ENCODE measurements at places on chromosomes 3 and 15. TPM values are rescaled to one million over a fixed set of nuclear protein-coding genes. Genes with fewer than 3 reads are reported as not detected.

CMTM8 gene
- 5.1 TPM for total RNA-seq

VEPH1 gene
- total RNA-seq = 0.21 TPM

CLRN1 gene
- total RNA-seq = not detected

ADAMTS17 gene
- 0.39 TPM for total RNA-seq

CKMT1B gene
- not detected for total RNA-seq

- no peak overlapping the region for H3K27ac ChIP-seq
- peaks cover 8% of the 10 kb centered on the region for H3K4me1 ChIP-seq
- no peaks in the 10 kb centered on the region for H3K27me3 ChIP-seq
- no peaks in the 10 kb centered on the region for H3K36me3 ChIP-seq
- no peak overlapping the region for H3K4me3 ChIP-seq
- no peak for DNase-seq
Observed at GRCh38 chr3:127959873-127960272, 44.8 kb downstream of the KBTBD12 start.

DNA sequence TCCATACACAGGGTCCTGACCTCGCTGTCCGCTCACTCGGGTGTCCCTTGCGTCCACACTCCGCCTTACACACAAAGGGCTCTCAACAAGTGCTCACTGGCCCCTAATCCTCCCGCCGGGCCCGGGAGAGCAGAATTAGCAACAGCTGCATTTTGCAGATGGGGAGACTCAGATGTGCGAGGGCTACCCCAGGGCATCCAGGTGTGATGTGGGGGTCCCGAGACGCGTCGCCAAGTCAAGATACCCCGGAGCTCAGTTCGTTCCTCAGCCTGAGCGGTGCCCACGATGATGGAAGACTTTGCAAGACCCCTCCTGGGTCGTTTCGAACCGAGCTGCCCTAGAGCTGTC, 14.9 kb upstream of the WNT7A start:
- peak; percentile 78 for DNase-seq
- no peaks in the 10 kb centered on the region for H3K36me3 ChIP-seq
- peaks cover 9% of the 10 kb centered on the region for H3K4me1 ChIP-seq

GRCh38 chr3:10552631-10552943, 47.2 kb upstream of the ATP2B2 start:
- H3K4me1 ChIP-seq = peaks cover 16% of the 10 kb centered on the region
- no peak overlapping the region for H3K4me3 ChIP-seq
- peaks cover 13% of the 10 kb centered on the region for H3K27me3 ChIP-seq
- no peaks in the 10 kb centered on the region for H3K36me3 ChIP-seq

DNA sequence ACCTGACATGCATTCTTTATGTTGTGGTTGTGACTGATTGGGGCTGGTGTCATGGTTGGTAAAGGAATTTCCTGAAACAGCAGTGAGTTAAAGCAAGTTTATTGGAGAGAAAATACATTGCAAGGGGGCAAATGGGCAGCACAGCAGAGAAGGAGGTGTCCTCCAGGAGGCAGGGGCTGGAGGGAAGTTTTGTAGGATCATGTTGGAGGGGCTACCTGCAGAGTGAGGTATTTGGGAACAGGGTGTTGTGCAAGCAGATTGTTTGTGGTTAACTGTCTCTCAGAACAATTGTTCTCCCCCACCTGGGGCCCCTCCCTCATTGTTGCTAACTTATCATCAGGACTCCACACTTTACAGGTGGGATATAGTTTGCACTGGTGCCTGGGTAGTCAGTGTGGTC, 196.0 kb downstream of the NSUN3 start:
- no peaks in the 10 kb centered on the region for H3K4me1 ChIP-seq
- no peak overlapping the region for H3K27ac ChIP-seq
- DNase-seq = no peak

- no peaks in the 10 kb centered on the region for H3K36me3 ChIP-seq
- no peak overlapping the region for H3K4me3 ChIP-seq
- H3K4me1 ChIP-seq = peaks cover 18% of the 10 kb centered on the region
- no peak for DNase-seq
Observed at GRCh38 chr15:71715914-71716313, 94.4 kb upstream of the NR2E3 start.

DNA sequence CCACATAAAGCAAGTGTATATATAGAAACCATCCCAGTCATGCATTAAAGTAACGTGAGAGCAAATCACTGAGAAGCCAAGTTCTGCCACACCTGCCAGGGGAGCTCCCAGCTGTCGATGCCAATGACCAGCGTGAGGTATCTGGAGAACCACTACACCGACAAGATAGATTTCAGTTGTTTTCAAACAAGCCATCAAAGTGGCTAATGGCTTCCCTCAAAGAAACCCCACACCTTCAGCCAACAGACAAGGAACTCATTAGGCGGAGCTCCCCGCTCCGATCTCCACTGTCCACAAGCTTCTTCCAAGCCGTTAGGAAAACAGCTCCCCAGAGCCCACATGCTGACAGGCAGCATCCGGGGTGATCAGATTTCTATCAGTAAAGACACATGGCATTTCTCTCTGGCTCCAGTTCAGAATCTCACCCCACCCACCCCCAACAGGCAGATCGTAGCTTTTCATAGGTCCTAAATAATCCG, 54.2 kb upstream of the SPATA12 start:
- H3K4me3 ChIP-seq = no peak overlapping the region
- no peaks in the 10 kb centered on the region for H3K27me3 ChIP-seq
- no peak for DNase-seq
- peaks cover 25% of the 10 kb centered on the region for H3K4me1 ChIP-seq

DNA sequence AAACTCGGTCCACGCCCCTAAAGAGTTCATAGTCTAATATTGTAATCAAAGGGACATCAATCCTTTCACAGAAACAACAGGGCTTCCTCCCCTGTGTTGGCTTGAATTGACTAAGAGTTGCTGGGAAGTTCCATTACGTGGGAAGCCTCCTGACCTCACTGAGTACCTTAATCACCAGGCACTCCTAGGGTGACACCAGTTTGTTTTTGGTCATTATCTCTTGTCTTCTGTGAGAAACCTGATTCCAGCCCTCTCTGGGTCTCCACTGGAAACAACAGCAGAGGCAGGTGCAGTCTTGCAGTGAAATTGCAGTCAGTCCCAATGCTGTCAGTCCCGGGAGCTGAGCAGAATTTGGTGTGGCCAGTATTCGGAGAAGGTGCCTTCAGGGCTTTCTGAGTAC, 55.4 kb downstream of the BOC start:
- H3K27ac ChIP-seq = no peak overlapping the region
- no peaks in the 10 kb centered on the region for H3K27me3 ChIP-seq
- H3K4me3 ChIP-seq = no peak overlapping the region
- DNase-seq = no peak
- peaks cover 21% of the 10 kb centered on the region for H3K36me3 ChIP-seq

GRCh38 chr3:36681867-36682266, 82.5 kb downstream of the DCLK3 start:
- H3K27ac ChIP-seq = no peak overlapping the region
- H3K36me3 ChIP-seq = peaks cover 10% of the 10 kb centered on the region
- no peaks in the 10 kb centered on the region for H3K27me3 ChIP-seq
- no peak overlapping the region for H3K4me3 ChIP-seq

DNA sequence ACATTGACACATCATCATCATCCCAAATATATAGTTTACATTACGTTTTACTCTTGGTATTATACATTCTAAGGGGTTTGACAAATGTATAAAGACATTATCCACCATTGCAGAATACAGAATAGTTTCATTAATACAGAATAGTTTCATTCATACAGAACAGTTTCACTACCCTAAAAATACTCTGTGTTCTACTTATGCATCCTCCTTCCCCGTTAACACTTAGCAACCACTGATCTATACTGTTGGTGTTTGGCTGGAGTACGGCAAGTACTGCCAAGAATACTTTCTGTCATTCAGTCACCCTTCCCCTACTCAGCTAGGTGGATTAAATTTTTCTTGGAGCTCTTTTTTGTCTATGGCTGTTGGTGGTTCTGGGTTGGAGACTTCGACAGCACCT, 33.4 kb downstream of the LEKR1 start:
- H3K4me1 ChIP-seq = no peaks in the 10 kb centered on the region
- H3K36me3 ChIP-seq = no peaks in the 10 kb centered on the region
- no peak for DNase-seq
- no peak overlapping the region for H3K4me3 ChIP-seq

GRCh38 chr3:66797889-66798560, 200.1 kb upstream of the KBTBD8 start:
- H3K27me3 ChIP-seq = no peaks in the 10 kb centered on the region
- H3K4me1 ChIP-seq = peaks cover 13% of the 10 kb centered on the region
- H3K27ac ChIP-seq = peak overlapping the region; percentile 70
- peak; percentile 85 for DNase-seq

GRCh38 chr3:183233966-183234365, 19.1 kb upstream of the B3GNT5 start:
- DNase-seq = no peak
- no peaks in the 10 kb centered on the region for H3K4me1 ChIP-seq
- no peaks in the 10 kb centered on the region for H3K36me3 ChIP-seq
- peaks cover 11% of the 10 kb centered on the region for H3K27me3 ChIP-seq

GRCh38 chr3:107959550-107960154, 131.2 kb downstream of the CD47 start:
- peaks cover 14% of the 10 kb centered on the region for H3K4me1 ChIP-seq
- H3K36me3 ChIP-seq = no peaks in the 10 kb centered on the region
- peaks cover 11% of the 10 kb centered on the region for H3K27me3 ChIP-seq
- H3K4me3 ChIP-seq = no peak overlapping the region
- DNase-seq = no peak

DNA sequence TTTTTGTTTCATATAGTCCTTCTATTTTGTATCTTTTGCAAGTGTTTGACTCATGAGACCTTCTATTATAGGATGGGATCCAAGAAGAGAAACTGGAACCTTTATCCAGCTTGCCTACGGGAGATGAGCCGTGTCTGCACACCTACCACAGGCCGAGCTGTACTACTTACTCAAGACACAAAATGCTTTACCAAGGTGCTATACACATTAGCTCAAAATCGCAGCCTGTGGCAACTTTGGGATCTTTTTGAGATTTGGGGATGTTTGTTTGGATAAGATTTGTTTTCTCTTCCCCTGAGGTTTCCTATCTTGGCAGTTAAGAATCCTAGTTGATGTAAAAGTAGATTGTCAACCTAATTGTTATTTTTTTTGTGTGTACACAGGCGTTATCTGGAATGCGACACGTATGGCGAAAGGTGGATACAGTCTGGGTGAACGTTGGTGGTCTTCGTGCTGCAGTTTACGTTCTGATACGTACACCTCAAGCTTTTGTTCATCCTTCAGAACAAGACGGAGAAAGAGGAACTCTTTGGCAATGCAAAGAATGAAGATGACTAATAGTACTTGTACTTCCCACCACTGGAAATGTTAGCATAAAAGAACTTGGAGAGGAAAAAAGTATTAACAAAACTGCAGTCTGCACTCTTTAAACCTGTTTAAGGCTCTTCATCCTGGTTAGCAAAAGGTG, 13.1 kb upstream of the SETD5 start:
- H3K4me3 ChIP-seq = no peak overlapping the region
- H3K27me3 ChIP-seq = no peaks in the 10 kb centered on the region
- H3K27ac ChIP-seq = peak overlapping the region; percentile 9
- H3K36me3 ChIP-seq = peaks cover 48% of the 10 kb centered on the region
- peaks cover 5% of the 10 kb centered on the region for H3K4me1 ChIP-seq

DNA sequence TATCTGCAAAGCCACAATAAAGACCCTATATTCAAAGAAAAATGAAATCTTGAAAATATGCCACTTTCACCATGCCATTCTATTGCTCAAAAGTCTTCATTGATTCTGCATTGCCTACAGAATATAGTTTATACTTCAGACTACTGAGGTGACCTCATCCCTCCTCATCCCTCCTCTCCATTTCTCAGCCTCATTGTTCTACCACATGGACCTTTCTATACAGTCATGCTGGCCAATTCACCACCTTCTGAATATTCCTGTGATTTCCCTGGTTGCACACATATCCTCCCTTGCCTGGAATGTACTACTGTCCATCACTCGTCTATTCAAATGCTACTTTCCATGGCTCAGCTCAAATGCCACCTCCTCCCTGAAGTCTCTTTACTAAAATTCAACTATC, 3.5 kb upstream of the COL8A1 start:
- no peak for DNase-seq
- peak overlapping the region; percentile 88 for H3K27ac ChIP-seq
- peaks cover 35% of the 10 kb centered on the region for H3K4me1 ChIP-seq
- H3K36me3 ChIP-seq = peaks cover 15% of the 10 kb centered on the region
